ENCODE measurements at places on chromosomes 6 and 20. TPM values are rescaled to one million over a fixed set of nuclear protein-coding genes. Genes with fewer than 3 reads are reported as not detected.

Gene HCRTR2
- not detected for total RNA-seq

Gene ZNF334
- 1.7 TPM for total RNA-seq

Gene MOCS1
- total RNA-seq: 11.3 TPM

Gene BIRC7
- not detected for total RNA-seq

Gene SPAG4
- 6.8 TPM for total RNA-seq

Gene ETV7
- 0.30 TPM for total RNA-seq

Gene SALL4
- total RNA-seq: 1.5 TPM

Gene ZC2HC1B
- not detected for total RNA-seq

Gene HTR1E
- not detected for total RNA-seq

Gene CDKN1A
- 277 TPM for total RNA-seq

Gene DDX43
- 0.84 TPM for total RNA-seq

Gene RSPO3
- total RNA-seq: not detected

Gene SRSF12
- total RNA-seq: 0.34 TPM

Gene LY6G6C
- total RNA-seq: not detected

Gene RIMS1
- total RNA-seq: under 0.01 TPM

Gene SMOC2
- total RNA-seq: not detected

Gene ANKEF1
- 2.4 TPM for total RNA-seq

Gene TMEM244
- not detected for total RNA-seq

Gene NTSR1
- not detected for total RNA-seq

Gene KAT14
- total RNA-seq: 8.6 TPM

Gene MCCD1
- not detected for total RNA-seq

All from bronchus fibroblast of lung (primary cell).